Bronchial epithelial cell (primary cell): ENCODE measurements at places on chromosomes 4 and X. TPM values are rescaled to one million over a fixed set of nuclear protein-coding genes. Genes with fewer than 3 reads are reported as not detected.

DNA sequence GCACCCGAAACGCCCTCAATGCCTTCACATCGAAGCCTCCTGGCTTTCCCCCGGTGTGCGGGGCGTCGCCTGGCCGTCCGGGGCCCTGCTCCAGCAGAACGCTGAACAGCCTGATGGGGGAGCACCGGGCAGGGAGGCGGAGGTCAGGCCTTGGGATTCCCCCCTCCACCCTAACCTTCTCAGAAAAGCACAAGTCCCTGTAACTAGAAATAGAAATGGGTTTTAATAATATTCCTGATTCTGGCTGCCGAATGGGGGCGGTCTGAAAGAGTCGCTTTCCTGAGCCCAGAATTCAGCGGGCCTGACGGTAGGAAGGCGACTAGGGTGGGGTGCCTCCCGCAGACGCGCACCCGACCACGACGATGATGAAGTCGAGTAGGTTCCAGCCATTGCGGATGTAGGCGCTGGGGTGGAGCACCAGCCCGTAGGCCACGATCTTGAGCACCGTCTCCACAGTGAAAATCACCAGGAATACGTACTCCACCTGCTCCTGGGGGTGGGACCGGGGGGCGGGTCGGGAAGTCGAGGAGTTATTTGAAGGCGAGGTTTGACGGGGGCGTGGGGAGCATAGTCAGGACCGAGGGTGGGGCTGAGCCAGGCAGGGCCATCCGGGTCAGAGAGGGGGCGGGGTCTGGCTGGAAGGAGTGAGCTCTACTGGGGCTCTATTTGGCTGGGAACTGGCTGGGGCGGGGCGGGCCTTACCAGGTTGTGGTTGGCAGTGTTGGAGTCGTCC, 2.5 kb downstream of the CACNA1F start:
- peak; percentile 49 for DNase-seq

- DNase-seq: no peak
Measured at GRCh38 chr4:80097400-80098177, 24.6 kb upstream of the ANTXR2 start.

DNA sequence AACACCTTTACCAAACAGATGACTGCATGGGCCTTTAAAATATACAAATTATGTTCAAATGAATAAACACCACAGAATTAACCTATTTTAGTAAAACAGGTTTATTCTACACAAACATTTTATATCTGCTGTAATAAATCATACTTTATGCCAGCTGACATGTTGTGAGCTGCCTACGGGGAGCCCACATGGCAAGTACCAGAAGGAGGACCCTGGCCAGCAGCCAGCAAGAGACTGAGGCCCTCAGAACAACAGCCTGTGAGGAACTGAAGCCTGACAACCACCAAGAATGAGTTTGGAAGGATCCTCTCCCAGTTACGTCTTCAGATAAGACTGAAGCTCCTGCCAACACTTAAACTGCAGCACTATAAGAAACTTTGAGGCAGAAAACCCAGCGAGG, 377.0 kb downstream of the PDGFC start:
- DNase-seq: peak; percentile 50

DNA sequence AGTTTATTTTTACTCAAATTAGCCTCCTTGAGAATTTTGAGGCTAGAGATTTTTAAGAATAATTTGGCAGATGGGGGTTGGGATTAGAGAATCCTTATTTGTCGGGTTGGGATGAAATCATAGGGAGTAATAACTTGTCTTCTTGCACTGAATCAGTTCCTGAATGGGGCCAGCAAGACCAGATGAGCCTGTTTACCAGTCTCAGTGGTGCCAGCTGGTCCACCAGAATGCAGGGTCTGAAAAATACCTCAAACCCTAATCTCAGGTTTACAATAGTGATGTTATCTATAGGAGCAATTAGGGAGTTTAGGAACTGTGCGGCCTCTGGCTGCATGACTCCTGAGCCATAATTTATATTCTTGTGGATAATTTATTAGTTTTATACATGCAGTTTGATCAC, 705.9 kb upstream of the AGA start:
- peak; percentile 20 for DNase-seq

DNA sequence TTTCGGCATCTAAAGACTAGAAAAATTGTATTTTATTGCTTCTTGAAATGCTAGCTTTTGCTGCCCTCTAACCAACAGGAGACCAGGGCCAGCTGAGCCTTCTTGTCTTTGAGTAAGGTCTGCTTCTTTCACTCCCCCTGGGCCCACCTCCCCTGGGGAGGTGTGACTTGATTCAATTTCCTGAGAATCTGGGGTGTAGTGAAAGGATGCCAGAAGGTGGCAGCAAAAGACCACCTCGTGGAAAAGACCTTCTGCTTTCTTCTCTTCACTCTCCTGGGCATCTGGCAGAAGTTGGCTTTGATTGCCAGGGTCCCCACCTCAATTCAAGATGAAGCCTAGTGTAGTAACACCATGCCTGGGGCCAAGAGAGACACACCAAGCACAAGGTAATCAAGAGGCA, 96.5 kb upstream of the MAOA start:
- peak; percentile 42 for DNase-seq

ADAD1 gene
- total RNA-seq: under 0.01 TPM in 1 of 2 replicates, not detected in the other

ODAPH gene
- total RNA-seq: not detected in 2 replicates

GYPB gene
- total RNA-seq: not detected in 2 replicates

MAOB gene
- under 0.01 and 0.13 TPM in 2 replicates for total RNA-seq

RASSF6 gene
- total RNA-seq: 7.4 and 14.8 TPM in 2 replicates

GSX2 gene
- total RNA-seq: not detected in 2 replicates
